ENCODE measurements at places on chromosomes 16 and 17.

DNA sequence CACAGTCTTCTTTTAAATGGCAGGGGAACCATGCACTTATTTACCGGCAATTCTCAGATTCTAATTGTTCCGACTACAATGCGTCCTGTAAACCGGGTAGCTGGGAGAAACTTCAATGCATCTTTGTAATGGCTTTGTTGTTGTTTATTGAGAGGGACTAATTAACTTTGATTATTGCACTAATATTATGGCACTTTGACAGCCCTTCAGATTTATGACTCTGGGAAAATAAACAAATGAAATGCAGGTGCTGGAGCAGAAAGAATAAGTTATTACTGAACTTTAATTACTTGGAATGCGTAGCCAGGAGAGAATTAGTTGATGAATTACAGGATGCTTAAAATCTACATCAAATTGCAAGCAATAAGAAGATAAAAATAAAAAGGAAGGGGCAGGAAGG, 77.0 kb downstream of the WWOX start:
- no peak for DNase-seq

GRCh38 chr17:64277831-64278562, 14.9 kb upstream of the TEX2 start:
- DNase-seq, result no peak

DNA sequence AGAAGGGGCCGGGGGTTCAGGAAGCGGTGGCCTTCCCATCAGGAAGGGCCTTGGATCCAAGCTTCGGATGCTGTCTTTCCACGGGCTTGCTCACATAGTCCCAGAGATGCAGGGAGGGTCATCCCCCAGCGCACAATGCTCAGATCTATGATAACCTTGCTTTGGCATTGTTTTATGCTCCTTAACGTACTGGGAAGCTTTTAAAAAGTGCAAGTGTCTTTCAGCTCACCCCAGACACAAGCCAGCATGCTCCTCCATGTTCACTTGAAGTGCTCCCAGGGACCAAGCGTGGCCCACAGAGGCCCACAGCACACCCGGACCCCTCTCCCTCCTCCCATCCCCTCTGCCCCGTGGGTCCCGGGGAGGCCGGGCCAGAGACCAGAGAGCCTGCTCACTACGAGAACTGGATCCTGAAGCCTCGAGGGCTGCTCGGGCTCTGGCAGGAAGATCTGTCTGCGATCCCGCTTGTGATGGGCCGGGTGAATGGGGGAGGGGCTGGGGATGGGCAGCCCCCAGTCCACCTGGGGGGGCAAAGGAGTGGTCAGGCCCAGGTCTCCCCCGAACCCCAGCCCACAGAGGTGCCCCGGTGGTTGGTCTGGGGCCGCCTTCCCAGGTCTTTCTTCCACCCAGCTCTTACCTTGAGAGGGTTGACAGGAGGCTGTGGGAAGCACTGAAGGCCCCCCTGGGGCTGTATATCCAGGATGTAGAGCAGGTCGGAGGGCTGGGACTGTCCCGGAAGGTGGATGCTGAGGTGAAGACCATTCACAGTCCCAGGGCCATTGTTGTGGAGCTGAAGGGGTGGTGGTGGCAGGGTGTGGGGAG, 11.8 kb upstream of the FAM171A2 start:
- no peak for DNase-seq

DNA sequence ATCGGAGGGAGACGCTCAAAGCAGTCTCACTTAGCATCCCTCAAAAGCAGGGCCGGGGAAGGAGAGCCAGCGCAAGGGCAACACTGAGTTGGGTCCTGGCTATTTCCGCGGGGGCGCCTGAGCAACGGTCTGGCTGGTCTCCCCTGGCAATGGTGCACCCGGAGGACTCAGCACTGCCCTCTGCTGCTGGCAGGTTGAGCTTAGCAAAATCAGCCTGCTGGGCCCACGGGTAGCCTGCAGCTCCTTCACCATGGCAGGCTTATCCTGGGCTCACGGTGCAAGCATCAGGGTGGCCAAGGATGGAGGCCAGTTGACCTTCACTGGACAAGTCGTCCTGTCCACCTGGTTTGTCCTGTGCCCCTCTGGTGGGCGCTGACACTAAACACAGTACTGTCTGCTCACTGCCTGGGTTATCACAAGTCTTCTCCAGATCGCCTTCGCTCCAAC, 14.4 kb upstream of the ALDH3A1 start:
- peak; percentile 74 for DNase-seq

DNA sequence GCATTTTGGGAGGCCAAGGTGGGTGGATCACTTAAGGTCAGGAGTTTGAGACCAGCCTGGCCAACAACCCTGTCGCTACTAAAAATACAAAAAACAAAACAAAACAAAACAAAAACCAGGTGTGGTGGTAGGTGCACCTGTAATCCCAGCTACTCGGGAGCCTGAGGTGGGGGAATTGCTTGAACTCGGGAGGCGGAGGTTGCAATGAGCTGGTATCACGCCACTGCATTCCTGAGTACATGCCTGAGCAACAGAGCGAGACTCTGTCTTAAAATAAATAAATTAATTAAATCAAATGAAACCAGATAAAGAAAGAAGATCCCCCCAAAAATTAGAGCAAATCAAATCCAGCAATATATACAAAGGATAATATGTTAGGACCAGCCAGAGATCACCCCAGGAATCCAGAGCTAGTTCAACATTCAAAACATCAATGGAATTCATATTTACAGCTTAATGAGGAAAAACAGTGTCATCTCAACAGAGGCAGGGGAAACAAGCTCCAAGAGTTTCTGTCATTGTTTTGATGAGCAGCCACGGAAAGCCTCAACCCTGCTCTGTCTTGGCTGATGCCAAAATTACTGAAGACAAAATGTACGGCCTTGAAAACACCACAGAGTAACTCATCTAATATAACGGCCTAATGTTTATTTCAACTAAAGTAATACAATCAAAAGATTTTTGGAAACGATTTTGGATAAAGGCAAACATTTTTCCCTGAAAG, 3.7 kb downstream of the PEMT start:
- no peak for DNase-seq

DNA sequence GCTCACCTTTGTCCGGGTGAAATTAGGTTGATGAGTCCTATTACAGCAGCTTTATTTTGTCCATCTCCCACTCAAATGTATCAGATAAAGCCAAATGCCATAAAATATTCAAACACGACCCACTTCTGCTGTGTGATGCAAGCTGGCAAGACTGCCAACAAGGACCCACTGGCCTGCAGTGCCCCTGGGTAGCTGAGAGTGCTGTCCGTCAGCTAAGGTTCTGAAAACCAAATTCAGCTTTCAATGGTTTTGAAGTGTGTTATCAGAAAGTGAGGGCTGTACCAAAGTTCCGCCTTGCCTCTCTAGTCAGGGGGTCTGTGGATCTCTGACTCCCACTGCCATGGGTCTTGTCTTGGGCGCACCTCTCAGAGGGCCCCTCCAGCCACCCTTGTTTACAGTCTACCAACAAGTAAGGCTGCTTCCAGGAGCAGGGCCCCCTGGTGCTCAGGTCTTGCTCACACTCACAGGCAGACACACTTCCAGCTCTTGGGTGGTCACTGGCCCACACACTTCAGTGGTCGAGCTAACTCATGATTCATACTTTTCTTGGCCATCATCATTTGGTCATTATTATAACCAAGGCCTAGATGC, 10.5 kb upstream of the CCDC182 start:
- DNase-seq, result no peak

DNA sequence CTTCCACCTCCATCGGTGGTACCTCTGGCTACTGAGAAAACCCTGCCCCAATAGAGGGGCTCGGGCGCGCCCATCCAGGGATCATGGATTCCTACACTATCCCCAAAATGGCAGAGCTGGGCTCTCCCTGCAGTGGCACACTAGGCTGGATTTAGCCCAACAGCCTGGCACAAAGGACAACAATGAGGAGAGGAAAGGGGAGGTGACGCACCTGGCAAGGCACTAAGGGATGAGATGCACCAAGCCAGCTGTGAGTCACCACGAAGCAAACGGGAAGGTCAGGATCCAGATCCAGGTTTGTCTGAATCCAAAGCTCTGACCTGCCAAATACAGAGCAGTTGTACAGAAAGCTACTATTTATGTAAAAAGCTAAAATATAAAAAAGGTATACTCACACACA, 18.1 kb downstream of the UBE2O start:
- DNase-seq, result no peak
